ENCODE measurements at places on chromosomes 1 and 21. TPM values are rescaled to one million over a fixed set of nuclear protein-coding genes. Genes with fewer than 3 reads are reported as not detected.

The AXDND1 gene
- not detected for total RNA-seq

The GNAT2 gene
- not detected for total RNA-seq

The CYP4A22 gene
- total RNA-seq, result not detected

The PTGFR gene
- total RNA-seq, result 0.14 TPM

The EXTL1 gene
- 0.07 TPM for total RNA-seq

The FCGR3B gene
- not detected for total RNA-seq

- no peak for DNase-seq
These were observed 59.6 kb downstream of the RUNX1 start for GRCh38 chr21:34989337-34990151.

DNA sequence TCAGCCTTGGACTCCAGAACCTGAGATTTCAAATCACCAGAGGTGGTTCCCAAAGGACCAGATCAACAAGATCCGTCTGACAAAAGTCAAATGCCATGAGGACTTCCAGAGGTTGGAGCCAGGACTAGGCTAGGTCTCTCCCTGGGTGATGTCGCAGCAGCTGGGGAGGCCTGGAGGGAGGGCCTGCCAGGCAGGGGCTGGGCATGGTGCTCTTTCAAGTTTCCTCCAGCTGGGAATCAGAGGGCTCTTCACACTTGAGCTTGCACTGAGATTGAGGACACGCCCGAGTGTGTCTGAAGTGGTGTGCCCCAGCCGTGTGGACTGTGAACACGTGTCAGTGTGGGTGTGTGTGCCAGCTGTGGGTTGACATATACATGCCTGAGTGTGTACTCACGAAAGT is 21.3 kb upstream of the RSPO1 start:
- DNase-seq, result no peak

- DNase-seq, result no peak
These were observed 17.0 kb downstream of the HLCS start for GRCh38 chr21:36949171-36950141.

DNA sequence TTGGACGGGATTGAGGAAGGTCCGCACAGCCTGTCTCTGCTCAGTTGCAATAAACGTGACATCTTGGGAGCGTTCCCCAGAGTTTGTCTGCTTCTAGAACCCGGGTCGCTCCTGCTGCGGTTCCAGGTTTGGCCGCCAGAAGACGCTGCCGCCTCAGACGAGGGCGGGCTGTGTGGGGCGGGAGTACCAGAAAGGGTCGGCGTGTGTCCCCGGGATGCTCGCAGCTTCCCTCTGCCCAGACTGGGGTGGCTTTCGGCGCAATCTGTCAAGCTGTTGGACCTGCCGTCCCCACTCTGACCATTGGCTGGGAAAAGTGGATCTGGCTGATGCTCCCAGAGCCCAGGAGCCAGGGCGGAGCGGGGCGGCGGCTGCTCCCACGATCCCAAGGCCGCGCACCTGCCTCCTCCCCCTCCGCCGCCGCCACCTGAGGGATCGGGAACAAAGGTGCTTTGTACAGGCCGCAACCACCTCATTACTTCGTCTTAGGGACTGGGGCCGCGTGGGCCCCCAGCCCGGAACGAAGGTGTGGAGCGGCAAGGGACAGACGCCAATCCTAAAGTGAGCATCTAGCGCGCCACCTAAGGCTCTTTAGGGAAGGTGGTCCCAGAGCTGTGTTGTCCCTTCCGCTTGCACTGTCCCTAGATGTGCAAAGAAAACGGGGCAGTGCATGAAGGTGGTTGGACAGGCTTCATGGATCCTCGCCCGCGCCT is 683 bp upstream of the EFNA4 start:
- DNase-seq, result no peak

DNA sequence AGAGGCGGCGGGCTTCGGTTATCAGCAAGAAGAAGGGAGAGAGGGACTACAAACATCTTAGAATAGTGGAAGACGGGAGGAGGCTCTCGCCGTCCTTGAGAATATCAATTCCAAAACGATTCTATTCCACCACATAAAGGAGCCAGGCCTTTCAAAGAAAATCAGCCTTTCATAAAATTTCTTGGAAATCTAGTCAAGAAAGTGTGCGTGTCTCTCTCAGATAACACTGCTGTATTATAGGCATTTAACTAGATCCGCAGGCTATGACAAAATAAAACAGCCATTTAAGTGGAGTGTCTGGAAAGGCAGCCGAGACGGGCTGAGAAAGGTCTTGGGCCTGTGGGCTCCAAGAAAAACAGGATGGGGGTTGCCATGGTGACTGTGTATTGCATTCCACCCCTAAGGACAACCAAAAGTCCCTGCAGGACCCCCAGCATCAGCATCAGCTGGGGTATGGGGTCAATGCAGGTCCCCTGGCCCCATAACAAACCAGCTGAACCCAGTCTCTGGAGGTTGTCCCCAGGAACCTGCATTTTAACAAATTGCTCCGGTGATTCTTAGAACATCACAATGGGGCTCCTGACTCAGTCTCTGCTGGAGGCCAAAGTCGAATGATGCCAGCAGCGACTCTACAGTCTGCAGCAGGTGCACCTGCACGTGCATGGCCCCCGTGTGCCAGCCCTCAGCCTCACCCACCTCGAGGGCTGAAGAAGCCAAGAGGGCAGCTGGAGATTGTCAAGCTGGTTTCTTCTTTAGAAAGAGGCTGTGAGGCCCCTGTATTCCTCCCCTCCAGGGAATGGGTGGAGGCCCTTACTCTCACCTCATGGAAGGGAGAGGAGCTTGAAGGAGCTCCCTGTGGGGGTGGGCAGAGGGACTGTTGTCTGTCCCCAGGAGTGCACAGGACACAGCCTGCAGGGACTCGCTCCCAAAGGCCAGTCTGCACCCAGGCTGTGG is 287.4 kb downstream of the NPHP4 start:
- no peak for DNase-seq

DNA sequence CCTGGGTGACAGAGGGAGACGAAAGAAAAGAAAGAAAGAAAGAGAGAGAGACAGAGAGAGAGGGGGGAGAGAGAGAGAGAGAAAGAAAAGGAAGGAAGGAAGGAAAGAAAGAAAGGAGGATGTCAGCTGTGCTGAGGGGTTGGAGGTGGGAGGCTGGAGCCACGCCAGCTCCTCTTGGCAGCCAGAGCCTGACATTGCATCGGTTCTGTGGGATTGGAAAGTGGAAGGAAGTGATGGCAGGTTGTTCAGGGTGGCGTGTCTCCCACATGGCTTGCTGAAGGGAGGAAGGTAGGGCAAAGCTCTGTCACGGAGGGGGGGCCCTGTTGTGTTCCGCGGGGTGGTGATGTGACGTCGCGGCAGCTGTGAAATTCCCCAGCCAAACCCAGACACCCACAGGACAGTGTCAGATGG is 30.7 kb downstream of the EIF2D start:
- DNase-seq, result no peak

DNA sequence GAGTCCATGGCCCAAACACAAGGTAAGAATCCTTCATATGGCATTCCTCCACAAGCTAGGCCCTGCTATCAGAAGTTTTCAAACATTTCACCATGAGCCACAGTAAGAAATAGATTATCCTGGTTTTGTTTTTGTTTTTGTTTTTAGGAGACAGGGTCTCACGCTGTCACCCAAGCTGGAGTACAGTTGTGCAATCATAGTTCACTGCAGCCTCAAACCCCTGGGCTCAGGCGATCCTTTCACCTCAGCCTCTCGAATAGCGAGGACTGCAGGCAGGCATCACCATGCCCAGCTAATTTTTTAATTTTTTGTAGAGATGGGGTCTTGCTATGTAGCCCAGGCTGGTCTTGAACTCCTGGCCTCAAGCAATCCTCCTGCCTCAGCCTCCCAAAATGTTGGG is 218.8 kb downstream of the TOMM20 start:
- no peak for DNase-seq

GRCh38 chr1:97989094-97989680 is 68.4 kb upstream of the DPYD start:
- DNase-seq, result no peak

DNA sequence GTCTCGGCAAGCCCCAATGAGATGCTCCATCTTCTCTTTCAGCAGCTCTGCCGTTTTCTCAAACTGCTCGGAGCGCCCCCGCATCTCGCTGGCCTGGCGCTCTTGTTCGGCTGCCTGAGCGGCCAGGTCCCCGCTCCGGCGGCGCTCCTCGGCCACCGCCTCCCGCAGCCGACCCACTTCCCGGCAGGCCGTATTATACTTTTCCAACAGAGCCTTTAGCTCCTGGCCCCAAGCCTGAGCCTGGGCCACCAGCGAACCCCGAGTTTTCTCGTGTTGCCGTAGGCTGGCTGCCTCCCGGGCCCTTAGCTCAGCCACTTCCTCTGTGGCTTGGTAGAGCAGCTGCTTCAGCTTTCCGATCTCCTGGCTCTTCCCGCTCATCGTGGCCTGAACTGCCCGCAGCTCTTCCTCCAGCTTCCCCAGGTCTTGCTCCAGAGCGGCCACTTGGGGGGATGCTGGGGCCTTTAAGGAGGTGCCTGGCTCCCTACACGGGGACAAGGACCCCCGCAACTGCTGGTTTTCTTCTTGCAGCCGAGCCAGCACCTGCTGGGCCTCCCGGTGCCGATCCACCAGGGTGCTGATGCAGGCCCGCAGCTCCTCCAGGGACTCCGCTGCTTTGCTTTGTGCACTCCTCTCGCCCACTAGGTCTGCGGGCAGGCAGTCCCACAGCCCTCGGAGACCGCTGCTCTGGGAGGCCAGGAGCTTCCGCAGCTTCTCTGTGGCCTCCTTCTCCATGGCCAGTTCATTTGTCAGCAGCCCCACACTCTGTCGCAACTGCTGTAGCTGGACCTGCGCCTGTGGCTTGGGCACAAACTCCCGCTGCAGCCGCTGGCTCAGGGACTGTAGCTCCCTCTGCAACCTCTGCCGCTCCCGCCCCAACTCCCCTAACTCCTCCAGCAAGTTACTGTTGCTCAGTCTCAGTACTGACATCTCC is 13.4 kb upstream of the PIAS3 start:
- no peak for DNase-seq

- no peak for DNase-seq
These were observed 341.3 kb upstream of the TMPRSS15 start for GRCh38 chr21:18744840-18745239.

- no peak for DNase-seq
These were observed 7.4 kb upstream of the AGMAT start for GRCh38 chr1:15592285-15592684.

DNA sequence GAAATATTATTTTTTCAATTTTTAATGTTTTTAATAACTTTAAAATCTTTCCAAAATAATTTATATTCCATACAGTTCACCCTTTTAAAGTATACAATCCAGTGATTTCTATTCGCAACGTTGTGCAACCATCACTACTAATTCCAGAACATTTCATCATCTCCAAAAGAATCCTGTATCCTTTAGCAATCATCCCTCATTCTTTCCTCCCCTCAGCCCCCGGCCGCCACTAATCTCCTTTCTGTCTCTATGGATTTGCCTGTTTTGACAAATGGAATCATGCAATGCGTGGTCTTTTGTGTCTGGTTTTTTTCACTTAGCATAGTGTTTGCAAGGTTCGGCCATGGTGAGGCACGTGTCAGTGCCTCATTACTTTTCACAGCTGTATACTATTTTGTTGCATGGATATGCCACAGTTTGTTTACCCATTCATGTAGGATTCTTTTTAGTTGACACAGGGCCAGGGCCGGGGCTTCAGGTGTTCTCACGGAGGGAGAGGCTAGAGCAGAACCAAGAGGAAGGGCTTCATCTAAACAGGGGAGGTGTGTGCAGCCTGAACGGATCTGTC is 40.6 kb upstream of the ZBTB40 start:
- DNase-seq, result no peak

Data from epithelial cell of proximal tubule (primary cell).